Peyer's patch (tissue), 4 donors: ENCODE measurements at places on chromosomes 7 and 10. TPM values are rescaled to one million over a fixed set of nuclear protein-coding genes. Genes with fewer than 3 reads are reported as not detected.

GRCh38 chr10:71511206-71511605, 114.5 kb downstream of the CDH23 start:
- no peaks in the 10 kb centered on the region for H3K36me3 ChIP-seq
- no peak overlapping the region for H3K4me3 ChIP-seq
- H3K27ac ChIP-seq: no peak overlapping the region
- no peaks in the 10 kb centered on the region for H3K27me3 ChIP-seq

GRCh38 chr7:14073543-14073942, 84.1 kb upstream of the ETV1 start:
- no peak overlapping the region for H3K4me3 ChIP-seq
- no peak overlapping the region for H3K27ac ChIP-seq
- no peaks in the 10 kb centered on the region for H3K36me3 ChIP-seq

DNA sequence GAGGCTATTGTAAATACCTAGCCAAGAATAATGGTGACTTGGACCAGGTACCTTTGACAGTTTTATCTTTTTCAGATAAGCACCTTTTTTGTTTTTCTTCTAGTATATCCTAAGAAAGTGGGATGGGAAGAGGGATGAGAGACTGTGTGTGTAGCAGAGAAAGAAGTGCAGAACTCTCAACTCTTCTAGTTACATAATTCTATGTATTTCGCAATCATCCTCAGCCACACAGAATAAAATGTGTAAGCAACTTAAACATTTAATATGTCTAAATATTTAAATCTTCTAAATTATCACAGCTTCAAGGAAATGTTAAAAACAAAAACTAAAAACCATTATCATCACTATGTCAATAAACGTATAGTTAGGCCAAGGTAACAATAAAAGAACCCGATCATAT, 42.6 kb upstream of the GSAP start:
- H3K4me1 ChIP-seq: no peaks in the 10 kb centered on the region
- no peaks in the 10 kb centered on the region for H3K27me3 ChIP-seq
- H3K4me3 ChIP-seq: no peak overlapping the region
- H3K27ac ChIP-seq: no peak overlapping the region
- no peak for DNase-seq

The AUTS2 gene
- total RNA-seq: 55.9 TPM
